Central memory CD8-positive, alpha-beta T cell (primary cell): ENCODE measurements at places on chromosomes 4 and X.
A peak's percentile ranks its signal among the peaks of the same experiment; 100 is the strongest.

- DNase-seq = no peak
These were observed 29.2 kb upstream of the NPY2R start for GRCh38 chr4:155179216-155179615.

DNA sequence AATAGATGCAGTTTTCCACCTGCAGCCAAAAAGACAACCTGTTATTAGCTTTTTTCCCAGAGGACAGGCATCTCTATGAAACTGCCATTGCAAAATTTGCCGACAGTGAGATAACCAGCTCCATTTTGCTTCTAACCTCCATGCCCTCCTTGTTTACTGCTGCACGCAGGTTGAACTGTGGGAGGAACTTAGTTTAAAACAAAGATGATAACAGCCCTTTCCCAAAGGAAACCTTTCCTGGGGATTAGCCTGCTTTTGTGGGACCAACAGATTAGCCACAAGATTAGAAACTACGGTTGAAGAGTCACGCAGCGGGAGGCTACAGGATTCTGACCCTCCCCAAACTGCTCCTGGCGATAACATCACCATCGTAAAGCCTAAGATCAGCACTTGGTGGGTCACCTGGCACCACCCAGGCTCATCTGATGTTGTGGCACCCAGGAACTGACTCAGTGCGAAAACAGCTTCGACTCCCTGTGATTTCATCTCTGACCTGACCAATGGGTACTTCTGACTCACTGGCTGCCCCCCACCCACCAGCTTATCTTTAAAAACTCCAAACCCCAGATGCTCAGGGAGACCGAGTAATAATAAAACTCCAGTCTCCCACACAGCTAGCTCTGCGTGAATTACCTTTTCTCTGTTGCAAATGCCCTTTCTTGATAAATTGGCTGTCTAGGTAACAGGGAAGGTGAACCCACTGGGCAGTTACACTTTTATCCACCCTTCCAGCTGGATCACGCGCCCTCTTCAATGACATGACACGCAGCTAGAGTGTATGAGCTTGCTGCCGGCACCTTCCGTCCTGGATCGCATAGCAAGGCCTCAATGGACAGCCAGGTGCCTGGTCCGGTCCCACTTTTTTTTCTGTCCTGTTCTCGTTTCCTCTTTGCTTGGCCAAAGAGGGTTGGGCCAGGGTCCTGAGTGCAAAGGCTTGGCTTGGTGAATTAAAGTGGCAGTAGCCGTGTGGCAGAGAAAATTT, 27.2 kb downstream of the NOP14 start:
- DNase-seq = peak; percentile 69

DNA sequence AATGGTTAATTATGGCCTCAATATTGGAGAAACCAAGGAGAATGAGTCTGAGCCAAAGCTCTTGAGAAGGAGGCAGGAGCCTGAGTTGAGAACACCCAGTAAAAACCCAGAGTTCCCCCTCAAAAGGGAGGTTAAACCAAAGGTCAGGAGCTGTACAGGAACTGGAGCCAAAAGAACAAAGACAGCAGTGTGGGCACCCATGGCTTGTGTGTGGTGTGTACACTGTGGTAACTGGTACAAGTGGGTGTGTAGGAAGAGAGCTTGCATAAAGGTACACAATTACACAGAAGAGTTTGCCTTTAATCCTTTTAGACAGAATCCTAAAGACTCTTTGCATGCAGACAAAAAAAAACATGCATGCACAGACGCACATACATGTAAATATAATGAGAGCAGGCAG, 87.1 kb downstream of the IGSF1 start:
- DNase-seq = no peak

GRCh38 chr4:24370421-24370820, 213.9 kb downstream of the DHX15 start:
- DNase-seq = no peak

DNA sequence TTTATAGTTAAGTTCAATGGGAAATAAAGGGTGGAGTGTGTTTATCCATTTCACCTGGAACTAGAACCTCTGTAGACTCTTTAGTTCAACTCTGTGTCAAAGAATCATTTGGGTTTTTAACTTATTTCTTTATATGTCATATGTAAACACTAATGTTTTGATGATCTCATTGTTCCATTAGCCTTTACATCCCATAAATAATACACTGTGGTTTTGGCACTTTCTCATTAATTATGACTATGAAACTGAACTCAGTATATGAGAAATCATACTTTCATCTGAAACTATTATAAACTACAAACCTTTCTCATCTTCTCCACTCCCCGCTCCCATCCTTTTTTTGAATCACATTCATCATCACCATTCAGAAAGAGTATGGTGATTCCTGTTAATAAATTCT, 31.0 kb downstream of the F8 start:
- no peak for DNase-seq

GRCh38 chrX:121782976-121783375, 735.6 kb downstream of the GLUD2 start:
- no peak for DNase-seq

- DNase-seq = no peak
These were observed 91.8 kb downstream of the PDE5A start for GRCh38 chr4:119536572-119537528.

- DNase-seq = no peak
These were observed 11.8 kb upstream of the CD40LG start for GRCh38 chrX:136636121-136636520.

- no peak for DNase-seq
These were observed 16.9 kb upstream of the MED28 start for GRCh38 chr4:17597517-17597916.

GRCh38 chr4:87180767-87181166, 39.7 kb downstream of the KLHL8 start:
- no peak for DNase-seq

GRCh38 chr4:7742807-7743280, 196.8 kb downstream of the AFAP1 start:
- DNase-seq = no peak

DNA sequence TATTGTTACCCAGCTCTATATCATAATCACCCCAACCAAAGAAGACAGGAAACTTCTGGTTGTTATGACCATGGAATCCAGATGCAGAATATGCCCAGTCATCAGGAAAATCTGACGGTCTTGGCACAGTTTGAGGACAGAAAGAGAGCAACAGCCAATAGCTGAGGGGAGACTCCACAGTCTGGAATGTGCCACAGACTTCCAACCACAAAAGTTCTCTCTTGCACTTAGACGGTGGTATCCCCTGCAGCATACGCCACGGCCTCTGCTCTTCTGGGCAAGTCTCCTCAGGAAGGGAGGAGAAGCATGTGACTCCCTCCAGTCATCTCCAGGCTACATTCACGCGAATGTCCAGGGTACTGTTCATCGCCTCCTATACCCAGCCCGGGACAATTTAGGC, 18.4 kb downstream of the ZNF827 start:
- no peak for DNase-seq
